ENCODE measurements at places on chromosomes 1 and 21.
A peak's percentile ranks its signal among the peaks of the same experiment; 100 is the strongest.

- no peak for DNase-seq
These were observed 78.2 kb upstream of the FGGY start for GRCh38 chr1:59218521-59219236.

GRCh38 chr1:186899577-186899976, 70.8 kb downstream of the PLA2G4A start:
- no peak for DNase-seq

DNA sequence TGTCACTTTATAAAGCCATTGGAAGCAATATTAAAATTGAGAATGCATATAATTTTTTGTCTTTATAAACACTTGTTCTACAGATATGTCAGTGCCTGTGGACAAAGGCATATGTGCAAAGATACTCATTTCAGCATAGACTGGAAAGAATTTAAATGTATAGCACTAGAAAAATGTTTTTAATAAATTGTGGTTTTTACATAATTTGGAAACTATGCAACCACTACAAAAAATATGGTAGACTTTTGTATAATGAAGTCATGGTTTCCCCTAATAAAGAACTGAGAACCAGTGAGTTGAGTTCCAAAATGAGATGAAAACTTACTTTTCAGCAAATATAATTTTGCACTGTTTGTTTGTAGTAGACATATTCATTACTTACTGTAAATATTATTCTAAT, 48.5 kb downstream of the BRINP3 start:
- no peak for DNase-seq

DNA sequence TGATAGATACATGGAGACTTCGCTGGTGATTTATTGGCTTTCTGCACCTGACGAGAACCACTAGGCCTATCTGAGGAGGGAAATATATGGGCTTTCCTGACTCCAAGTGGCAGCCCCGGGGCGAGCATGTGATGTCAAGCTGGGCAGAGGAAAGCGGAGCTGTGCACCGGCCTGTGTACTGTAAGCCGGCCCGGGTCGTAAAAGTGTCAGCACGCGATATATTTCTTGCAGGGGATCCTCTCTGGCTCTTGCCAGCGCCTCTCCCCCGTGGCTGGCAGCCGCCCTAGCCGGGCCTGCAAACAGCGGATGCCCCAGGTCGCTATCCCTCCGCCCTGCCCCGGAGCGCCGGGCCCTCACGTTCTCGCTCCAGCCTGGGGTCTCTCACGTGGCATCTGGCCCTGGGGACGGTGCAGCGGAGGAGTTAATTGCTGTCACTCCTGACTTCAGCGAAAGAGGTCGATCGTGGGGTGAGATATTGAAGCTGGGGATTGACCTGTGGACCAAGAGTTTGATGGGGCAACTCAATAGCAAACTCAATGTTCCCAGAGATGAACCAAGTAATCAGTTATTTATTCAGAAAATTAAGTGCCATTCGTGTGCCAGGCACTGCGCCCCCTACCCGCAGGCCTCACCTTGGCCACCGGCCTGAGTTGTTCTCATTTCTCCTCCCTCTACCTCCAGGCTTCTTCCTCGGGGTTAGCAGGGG, 41.0 kb upstream of the HAO2 start:
- no peak for DNase-seq

- DNase-seq, result no peak
These were observed 45.4 kb upstream of the FOXO6 start for GRCh38 chr1:41315871-41316270.

DNA sequence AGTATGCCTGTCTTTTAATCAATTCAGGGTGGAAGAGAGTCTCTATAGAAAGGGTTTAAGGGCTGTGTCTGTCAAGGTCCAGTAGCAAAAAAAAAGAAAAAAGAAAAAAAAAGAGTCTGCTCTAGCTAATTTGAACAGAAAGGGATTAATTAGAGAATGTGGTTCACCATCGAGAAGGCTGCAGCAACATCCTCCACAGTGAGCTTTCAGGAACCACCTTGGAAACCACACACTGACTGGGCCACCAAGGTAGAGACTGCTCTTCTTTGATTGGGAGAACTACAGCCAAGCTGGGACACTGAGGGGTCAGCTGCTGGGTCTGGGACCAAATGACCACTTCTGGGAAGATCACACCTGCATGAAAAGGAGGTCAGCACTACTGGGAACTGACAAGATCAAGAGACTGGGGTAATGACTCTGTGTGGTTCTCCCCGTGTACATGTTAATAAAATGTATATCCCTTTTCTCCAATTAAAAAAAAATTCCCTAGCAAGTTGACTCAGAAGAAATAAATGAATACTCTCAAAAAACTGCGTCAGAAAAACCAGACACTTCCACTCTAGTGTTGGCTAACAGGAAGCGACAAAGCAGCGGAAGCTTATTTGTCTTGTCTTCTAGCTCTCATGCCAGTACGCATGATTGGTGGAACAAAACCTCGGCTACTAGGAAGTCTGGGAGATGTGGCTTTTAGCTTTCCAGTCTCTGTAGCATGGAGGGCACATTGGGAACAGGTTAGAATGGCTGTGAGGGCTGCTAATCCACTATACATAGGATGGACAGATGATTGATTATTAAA, 60.0 kb upstream of the IVNS1ABP start:
- DNase-seq, result no peak

GRCh38 chr1:208153386-208153785, 90.8 kb downstream of the PLXNA2 start:
- DNase-seq, result no peak

DNA sequence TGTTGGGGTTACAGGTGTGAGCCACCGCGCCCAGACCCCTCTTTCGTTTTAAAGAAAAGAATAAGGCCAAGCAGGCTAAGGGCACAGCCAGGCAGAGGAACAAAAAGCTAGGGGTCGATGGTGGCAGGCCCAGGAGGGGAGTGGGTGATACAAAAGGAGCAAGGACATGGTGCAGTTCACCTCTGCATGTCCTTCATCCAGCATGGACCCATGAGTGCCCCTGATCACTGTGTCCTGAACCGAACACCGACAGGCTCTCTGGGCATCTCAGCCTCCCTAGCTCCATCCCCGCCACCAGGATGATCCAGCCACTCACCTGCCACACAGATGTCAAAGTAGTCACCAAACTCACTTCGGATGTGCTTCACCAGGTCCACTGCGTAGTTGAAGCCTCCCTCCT, 5.9 kb downstream of the MTHFR start:
- no peak for DNase-seq

GRCh38 chr1:241979926-241980325, 19.0 kb downstream of the MAP1LC3C start:
- no peak for DNase-seq

DNA sequence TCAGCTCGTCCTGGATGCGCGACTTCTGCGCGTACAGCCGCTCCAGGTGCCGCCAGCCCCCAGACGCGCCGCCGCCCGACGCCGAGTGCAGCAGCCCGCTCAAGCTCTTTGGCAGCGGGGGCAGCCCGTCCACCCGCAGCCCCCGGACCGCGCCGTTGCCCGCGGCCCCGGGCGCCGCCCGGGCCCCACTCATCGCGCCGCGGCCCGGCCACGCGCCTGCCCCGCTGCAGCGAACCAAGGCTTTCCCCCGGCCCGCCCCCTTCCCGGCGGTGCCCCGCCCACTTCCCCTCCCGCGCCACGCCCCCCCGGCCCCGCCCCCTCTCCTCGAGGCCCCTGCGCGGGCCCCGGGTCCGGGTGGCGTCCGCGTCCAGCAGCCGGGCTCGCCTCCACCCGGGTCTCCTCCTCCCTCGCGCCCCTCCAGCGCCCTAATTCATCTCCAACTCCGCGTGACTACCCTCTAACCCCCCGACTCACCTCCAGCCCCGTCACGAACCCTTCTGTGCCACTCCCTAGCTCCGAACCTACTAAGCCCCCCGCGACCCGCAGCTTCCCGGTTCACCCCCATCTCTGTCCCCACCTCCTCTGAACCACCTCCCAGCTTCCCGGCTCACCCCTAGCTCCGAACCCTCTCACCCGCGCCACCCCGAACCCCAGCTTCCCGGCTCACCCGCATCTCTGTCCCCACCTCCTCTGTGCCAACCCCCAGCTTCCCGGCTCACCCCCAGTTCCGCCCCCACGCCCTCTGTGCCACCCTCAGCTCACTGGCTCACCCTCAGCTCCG, at the start of gene FAM89A:
TSS of gene FAM89A (minus strand) at position 236 of the 781 bp plus-strand sequence. CDS start at position 193, 43 bp downstream.
- DNase-seq, result peak; percentile 71

DNA sequence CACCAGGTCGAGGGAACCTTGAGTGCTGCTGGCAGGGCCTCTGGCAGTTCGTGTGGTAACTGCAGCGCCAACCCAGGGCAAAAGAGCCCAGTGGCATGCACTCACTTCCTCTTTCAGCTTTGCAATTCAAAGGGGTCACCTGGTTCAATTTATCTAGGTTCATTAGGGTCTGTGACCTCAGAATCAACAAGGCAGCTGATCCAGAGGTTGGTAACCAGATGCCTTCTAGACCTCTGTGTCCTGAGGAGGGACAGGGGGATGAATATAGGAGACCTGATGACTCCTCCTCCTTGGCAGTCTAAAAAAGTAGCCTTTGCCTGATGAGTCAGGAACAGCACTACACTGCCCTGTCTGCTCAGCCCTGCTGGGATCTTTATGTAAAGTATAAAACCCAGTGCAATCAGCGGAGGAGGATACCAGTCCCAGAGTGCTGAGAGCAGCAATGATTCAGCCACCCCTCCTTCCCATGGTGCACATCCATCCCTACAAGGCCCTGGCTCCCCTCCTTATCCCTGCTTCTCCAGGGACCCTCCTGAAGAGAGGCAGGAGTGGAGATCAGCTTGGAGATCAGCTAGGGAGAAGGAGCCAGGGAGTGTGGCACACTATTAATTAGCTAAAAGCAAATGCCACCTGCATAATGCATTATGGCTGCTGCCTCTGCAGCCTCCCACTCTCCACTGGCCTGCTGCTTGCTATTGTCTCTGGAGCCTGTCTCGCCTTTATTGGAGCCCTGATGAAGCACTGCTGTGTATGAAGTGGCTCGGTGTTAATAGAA, 11.2 kb upstream of the FMOD start:
- DNase-seq, result no peak

DNA sequence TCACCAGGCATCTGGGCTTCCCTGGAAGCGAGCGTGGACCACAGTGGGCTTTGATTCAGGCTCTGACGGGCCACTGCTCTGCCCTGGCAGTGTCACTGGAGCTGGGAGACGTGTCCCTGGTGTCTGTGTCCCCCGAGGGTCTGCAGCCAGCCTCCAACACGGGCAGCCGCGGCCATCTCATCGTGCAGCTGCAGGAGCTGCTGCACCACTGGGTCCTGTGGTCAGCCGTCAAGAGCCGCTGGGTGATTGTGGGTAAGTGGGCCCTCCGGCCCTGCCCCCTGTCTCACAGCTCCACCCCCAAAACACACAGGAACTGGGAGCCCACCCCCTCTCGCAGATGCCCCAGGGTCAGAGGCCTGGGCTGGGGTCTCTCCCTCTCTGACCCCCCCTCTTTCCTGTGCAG, 40.7 kb downstream of the DISP3 start:
- no peak for DNase-seq

- no peak for DNase-seq
These were observed 63.6 kb upstream of the DENND1B start for GRCh38 chr1:197838836-197839235.

GRCh38 chr1:41884256-41885230, 34.2 kb downstream of the HIVEP3 start:
- no peak for DNase-seq

GRCh38 chr1:118021668-118022067, 92.1 kb downstream of the WDR3 start:
- no peak for DNase-seq

DNA sequence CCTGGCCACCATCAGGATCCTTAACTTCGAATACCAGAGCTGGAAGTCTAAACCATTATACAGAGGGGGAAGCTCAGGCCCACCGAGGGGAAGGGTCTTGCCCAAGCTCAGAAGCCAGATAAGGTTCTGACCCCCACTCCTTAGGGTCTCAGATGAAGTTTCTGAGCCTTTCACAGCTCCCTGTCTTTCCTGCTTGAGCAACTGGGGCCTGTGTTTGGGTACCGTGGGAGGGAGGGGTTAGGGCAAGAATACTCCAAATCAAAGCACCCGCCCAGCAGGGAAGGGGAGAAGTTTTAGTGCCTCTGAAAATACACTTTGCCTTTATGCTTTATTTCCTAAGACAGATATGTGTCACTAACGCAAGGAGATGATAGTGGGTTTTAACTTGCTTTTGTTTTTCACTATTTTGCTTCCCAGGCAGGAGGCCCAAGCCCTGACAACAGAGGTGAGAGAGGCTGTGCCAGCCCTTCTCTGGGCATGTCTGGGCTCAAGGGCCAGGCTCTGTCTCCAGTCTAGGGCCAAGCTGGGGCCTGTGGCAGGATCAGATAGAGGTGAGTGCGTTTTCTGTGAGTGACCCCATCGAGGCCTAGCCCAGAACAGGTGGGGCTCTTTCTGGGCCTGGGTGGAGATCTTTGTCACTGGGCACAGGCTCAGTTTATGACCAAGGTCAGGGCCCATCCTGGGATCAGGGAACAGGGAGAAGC, 20.5 kb upstream of the TENT5B start:
- no peak for DNase-seq

DNA sequence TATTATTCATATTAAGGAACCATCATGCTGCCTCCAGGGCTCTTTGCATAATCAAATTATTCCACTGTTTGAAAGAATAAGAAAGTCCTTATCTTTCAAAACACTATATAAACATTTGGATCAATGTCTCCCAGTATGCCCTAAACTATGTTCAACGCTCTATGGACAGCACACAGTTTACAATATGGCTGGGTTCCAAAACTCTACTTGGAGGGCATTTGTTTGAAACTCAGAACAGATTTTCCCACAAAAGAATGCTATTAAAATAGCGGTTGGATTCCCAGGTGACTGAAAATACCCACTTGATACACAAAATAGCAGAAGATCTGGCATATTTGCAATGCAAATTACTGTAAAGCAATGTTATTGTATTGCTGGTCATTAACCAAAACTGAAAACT, 3.2 kb downstream of the HAO2 start:
- no peak for DNase-seq

DNA sequence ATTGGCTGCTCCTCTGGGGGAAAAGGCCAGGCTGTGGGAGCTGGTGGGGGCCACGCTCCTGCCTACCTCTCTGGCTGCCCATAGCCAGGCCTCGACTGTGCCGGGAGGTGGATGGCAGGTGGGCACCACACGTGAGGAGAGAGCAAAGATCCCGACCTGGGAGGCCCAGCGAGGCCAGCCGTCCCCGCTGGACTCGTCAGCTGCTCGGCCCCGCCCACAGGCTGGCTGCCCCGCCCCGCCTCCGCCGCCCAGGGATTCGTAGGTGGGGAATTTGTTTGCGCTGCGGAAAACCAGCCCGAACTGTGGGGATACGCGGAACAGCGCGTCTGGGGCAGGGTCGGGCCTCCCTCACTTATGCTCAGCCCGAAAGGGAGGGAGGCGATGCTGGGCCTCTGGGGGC, 31.7 kb downstream of the TP73 start:
- DNase-seq, result no peak

GRCh38 chr1:58568271-58568860, 8.7 kb downstream of the TACSTD2 start:
- no peak for DNase-seq

DNA sequence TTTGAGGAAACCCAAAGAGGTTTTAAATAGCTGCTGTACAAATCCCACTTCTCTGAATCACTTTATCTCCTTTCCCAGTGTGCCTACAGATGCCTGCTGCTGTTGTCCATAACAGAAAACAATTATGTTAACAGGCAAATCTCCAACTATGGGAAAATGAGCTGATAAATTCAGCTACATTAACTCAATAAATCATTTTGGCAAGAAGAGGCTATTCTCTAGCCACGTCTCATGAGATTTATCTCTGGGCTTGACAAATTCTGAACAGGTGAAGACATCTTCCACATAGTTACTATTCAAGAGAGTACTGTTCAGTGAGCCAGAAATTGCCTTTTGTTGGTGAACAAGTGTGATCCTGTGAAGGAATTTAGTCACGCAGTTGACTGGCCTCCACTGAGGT, 327.1 kb upstream of the FMN2 start:
- no peak for DNase-seq

- DNase-seq, result peak; percentile 11
These were observed 883 bp downstream of the LAMTOR2 start for GRCh38 chr1:156055281-156056048.

Data from activated CD4-positive, alpha-beta T cell treated with anti-CD3 and anti-CD28 coated beads, Interleukin-2, Interleukin-4, amounts not matched to agents 100 ng/mL and 50 ng/mL, durations not matched to agents 16 hours and 8 hours (primary cell).